ENCODE measurements at places on chromosomes 2 and 18.

GRCh38 chr2:127400897-127401756 lies 13.4 kb upstream of the MAP3K2 start:
- DNase-seq = peak; percentile 80

DNA sequence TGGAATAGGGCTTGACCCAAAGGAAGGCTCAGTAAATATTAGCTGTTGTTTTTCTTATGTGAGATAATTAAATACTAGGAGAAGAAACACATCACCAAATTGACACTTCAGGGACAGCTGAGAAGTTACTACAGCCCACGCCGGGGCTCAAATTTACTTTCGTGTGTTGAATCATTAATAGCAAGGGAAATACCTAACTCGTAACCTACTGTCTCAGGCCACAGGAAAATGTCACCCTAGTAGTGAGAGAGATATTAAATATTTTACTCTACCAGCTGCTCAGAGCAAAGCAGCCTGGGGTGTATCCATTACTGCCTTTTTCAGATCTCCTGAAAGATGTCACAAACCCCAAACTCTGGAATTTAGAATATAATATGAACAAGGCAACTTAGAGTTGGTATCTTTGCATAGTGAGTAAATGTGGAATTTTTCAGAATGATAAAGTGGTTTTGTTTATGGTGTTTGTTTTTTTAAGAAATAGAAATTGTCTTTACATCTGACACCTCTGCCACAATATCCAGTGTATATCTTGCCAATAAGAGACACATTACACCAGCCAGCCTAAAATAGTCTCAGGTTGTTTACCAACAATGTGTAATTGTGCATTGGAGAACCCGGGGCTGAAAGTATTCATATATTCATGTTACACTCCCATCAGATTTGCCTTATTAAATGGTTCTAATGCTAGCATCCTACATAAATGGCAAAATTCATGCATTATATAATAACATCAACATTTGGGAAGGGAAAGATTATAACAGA lies 48.4 kb downstream of the ATP8B1 start:
- DNase-seq = no peak

DNA sequence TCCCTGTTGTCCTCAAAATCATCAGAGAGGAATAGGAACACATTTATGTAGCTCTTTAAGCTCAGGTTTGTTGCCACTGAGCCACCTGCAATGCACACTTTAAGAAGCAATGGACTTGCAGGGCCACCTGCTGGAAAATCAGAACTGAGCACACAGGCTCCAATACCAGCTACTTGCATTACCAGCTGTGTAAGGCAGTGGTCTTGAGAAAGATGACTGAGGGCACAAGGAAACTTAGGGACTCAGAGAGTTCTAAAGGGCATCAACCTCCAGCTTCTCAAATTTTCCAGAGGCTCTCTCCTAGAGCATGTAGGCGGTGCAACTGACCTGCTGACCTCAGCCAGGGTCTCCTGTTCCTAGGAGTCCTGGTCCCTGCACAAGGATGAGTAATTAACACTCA lies 2.5 kb upstream of the CNDP2 start:
- peak; percentile 67 for DNase-seq

GRCh38 chr2:180540761-180541160 lies 439.6 kb upstream of the UBE2E3 start:
- DNase-seq = no peak

DNA sequence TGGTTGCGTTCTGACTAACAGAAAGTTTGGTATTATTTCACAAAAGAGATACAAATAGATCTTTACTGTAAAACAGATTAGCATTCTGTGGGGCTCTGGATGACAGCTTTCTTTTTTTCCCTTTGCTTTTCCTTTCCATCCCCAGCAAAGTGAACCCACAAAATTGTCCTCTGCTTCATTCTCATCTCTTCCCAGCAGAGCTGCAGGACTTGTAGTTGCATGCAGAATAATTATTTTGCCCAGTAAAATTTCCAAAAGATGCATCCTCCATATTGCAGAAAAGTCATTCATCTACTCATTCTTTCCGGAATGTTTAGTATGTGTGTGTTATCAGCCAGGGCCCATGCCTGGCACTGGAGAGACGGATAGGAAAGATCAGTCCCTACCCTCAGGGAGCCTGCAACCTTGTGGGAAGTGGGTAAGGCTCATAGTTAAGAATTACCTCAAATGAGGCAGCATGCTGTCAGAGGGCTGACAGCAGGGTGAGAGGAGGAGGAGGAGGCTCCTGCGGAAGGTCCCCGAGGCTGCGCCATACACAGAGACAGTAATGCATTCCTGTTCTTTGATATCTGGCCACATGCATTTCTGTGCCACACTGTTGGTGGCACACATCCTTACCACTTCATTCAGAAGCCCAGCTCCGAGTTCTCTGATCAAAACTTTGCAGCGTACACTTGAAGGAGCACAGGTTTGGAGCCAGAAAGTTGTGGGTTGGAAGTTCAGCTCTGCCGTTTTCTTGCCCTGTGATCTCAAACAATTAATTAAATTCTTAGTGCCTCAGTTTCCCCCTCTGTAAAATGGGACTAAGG lies 225.4 kb downstream of the MYCN start:
- DNase-seq = no peak

- DNase-seq = no peak
Observed at GRCh38 chr18:31506024-31506742, 8.2 kb downstream of the DSG2 start.

DNA sequence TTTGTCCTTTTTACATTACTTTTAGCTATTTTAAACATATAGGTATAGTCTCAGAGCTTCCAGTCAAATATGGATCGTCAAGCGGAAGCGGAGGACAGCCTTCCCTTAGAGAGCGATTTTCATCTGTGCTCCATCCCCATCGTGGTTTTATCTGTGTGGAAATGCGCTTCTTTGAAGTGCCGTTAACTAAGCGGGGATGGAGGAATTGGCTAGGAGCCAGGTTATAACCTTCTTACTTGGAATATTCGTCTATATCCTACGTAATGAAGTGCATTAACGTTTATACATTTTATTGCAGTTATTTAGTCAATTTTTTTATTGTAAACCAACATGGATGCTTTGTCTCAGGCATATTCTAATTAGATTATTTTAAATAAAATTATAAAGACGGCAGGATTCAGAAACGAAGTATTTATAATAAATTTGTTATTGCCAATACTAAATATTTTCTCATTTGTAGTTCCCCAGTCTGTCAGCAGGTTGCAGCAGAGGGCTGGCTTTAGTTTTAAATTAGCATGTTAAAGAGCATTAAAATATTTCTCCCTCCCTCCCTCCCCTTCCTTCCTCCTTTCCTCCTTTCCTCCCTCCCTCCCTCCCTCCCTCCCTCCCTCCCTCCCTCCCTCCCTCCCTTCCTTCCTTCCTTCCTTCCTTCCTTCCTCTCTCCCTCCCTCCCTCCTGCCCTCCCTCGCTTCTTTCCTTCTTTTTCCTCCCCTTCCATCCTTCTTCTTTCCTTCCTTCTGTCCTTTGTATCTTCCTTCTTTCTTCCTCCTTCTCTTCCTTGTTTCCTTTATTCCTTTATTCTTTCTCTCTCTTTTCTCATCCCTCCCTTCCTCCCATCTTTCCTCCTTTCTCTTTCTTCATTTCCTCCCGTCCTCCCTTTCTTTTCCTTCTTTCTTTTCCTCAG lies 80.6 kb upstream of the DOCK10 start:
- DNase-seq = no peak

DNA sequence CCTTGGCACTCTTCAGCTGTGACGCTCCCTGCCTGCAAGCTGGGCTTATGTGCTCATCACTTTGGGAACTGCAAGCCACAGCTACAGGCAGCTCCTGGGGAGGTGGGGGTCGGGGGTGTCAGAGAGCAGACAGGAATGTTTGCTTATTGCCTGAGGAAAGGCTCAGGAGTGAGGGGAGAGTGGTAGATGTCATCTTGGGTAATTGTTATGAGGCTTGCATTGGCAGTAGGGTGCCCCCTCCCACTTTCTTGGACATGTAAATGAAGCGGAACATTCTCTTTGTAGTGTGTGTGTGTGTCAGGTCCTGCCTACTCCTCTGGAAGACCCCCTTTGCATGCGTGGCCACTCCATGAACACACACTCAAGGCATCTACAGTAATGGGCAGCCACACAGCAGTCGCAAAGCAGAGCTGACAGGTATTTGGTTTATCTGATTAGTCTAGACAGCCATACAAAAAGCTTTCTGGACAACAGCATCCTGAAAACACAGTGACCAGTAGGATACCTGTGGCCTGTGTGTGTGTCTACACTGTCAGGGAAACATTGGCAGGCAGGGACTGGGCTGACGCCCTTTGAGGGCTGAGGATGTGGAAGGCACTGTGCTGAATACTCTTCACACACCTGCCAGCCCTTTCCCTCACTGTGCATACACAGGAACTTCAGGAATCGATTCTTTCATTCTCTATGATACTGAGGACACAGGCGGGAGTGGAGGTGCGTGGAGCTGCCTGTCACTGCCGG lies 17.1 kb upstream of the MC2R start:
- no peak for DNase-seq

DNA sequence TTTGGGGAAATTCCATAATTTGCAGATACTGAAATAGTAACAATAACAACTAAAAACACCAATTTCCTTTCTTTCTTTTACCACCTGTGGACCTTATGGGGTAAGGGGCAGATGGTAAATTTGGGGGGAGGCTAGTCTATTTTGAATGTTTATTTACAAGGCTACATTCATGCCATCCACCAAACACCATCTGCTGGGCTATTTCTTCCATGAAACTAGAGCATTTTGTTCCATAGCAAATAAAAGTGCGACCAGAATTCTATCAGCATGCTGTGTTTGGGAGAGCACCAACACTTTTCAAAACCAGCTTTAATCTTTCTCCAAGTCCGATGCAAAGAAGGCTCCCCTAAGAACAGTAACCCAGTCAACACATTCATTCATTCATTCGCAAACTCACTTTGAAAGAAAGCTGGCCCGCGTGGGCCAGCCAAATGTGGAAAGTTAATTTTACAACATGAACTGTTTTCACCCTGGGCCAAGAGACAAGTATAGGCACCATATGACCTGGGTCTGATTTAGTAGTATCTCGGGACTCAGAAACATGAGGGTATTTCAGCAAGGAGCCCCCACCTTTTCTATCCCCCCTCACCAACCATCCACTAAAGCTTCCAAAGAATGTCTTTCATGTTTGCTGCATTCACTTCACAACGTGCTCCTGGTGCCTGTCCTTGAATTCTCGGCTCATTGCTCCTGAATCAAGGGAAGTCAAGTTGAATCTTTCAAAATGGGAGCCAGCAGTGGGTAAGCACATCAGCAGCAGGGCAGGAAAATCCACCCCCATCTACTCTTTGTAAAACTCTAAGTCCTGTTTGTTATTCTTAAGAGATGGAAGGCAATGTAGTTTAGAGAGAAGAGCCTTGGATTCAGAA lies 210.6 kb downstream of the C1D start:
- DNase-seq = peak; percentile 17

DNA sequence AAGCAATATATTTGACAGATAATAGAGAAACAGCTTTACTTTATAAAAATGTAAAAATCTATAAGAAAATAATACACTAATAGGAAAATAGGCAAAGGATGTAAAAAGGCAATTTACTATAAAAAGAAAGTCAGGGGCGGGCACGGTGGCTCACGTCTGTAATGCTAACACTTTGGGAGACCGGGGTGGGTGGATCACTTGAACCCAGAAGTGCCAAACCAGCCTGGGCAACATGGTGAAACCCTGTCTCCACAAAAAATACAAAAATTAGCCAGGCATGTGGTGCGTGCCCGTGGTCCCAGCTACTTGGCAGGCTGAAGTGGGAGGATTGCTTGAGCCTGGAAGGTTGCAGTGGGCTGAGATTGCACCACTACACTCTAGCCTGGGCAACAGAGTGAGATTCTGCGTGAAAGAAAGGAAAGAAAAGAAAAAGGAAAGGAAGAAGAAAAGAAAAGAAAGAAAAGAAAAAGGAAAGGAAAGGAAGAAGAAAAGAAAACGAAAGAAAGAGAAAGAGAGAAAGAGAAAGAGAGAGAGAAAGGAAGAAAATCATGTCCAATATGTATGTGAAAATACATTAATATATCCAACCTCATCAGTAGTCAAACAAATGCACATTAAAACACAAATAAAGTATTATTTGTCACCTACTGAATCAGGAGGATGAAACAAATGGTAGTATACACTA lies 65.1 kb downstream of the ADD2 start:
- DNase-seq = no peak

DNA sequence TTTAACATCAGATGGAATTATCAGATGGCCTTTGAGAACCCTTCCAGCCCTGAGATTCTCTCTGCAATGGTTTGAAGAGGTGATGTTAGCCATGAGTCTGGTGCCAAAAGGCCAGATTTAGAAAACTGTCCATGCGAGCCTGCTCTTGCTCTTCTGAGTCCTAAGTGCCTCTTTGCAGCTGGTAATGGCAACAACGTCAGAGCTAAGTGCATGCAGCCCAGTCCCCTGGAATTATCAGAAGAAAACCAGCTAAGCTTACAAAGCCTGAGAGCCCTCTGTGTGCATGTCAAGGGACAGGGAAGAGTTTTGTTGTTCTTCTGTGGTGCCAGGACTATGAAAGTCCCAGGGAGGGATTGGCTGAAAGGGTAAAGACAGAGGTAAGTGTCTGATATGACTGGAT lies 89.8 kb downstream of the LOXHD1 start:
- DNase-seq = no peak
